ENCODE measurements at places on chromosomes 6 and 20.

GRCh38 chr6:167670938-167671338 lies 155.8 kb upstream of the AFDN start:
- no peak for DNase-seq

- no peak for DNase-seq
These were observed 63.0 kb upstream of the RIN2 start for GRCh38 chr20:19695081-19695480.

DNA sequence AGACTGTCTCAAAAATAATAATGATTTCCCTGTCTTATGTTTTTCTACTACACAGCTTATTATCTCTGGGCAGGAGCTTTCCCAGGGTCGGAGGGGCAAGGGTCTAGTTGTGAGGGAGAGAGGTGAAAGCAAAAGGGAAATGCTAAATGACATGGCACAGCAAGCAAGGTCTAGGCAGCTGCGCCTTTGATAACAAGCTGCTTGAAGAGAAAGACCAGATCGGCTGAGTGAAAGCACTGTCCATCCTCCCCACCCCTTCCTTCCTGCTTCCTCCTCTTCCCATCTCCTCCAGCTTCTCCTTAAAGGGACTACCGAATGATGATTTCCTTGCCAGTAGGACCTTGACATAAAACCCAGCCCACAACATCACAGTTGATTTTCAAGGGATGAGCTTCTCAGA lies 158.1 kb upstream of the AKAP12 start:
- DNase-seq, result no peak

DNA sequence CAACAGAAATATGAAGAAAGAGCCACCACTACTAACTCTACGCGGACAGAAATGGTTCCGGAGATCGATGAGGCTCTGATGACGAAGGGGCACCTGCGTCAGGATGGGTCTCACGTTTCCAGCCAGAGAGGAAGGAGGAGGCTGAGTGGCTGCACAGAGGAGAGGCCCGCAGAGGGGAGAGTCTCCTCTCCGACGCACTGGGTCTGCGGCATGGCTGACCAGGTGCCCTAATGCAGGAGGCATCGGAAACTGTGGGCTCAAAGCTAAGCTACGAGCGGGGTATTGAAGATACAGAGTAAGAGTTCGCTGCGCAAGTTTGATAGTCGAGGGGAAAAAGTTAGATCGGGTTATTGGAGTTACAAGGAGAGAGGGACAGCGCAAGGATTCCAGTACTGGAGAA lies 69.9 kb downstream of the TTLL2 start:
- DNase-seq, result no peak

GRCh38 chr6:106100755-106101154 lies 14.6 kb downstream of the PRDM1 start:
- DNase-seq, result no peak

GRCh38 chr6:111552958-111553357 lies 52.7 kb downstream of the TRAF3IP2 start:
- DNase-seq, result no peak

- no peak for DNase-seq
These were observed 9.5 kb downstream of the BAG6 start for GRCh38 chr6:31642798-31643570.

GRCh38 chr20:47479506-47479905 lies 22.2 kb upstream of the NCOA3 start:
- no peak for DNase-seq

GRCh38 chr6:139588076-139588639 lies 213.7 kb upstream of the CITED2 start:
- no peak for DNase-seq

- no peak for DNase-seq
These were observed 8.8 kb upstream of the METTL24 start for GRCh38 chr6:110366975-110367374.

DNA sequence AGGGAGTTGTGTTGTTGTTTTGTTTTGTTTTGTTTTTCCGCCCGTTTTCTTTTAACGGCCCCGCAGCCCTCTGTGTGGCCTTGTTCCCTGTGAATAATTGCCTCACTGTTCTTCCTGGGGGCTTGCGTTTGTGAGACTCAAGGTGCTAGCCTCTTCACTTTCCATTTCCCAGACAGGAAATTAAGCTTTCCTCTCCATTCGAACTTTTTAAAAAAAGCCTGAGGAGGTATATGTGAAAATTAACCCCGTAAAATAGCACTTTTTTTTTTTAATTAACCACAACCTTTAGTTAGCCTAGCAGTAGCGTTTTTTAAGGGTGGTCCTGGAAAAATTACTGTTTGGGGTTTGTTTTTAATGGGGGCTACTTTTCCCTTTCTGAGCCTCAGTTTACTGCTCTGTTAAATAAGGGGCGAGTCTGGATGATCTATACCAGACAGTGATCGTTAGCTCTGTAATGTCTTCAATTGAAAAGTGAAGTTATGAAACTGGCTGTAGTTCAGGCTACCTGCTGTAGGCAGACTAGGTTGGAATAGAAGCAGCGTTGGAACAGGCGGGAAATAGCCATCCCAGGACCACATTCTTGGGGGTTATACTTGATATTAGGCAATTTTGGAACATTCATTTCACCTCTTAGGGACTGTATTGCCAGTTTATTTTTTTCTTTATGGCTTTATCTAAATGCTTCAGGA lies 1.7 kb downstream of the STX16 start:
- no peak for DNase-seq

GRCh38 chr20:3312940-3313682 lies 74.1 kb upstream of the SLC4A11 start:
- DNase-seq, result no peak

GRCh38 chr6:123829302-123829953 lies 25.8 kb downstream of the NKAIN2 start:
- no peak for DNase-seq

- no peak for DNase-seq
These were observed 28.5 kb upstream of the HLA-DRB5 start for GRCh38 chr6:32558426-32559057.

DNA sequence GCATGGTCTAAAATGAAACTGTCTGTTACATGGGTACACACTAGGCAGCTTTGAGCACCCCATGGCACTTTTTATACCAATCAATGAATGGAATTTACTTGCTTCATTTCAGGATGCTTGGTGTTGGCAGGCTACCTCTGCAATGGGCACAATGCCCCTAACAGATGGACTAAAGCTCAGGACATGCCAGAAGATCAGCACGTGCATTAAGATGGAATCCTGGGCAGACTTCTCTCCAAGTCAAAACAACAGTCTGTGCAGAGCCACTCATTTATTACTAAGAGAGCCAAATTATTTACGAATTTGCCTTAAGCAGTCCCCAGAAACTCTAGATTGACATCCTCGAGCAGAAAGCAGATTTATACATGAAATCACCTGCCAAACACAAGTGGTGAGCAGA lies 55.8 kb upstream of the SCML4 start:
- no peak for DNase-seq

DNA sequence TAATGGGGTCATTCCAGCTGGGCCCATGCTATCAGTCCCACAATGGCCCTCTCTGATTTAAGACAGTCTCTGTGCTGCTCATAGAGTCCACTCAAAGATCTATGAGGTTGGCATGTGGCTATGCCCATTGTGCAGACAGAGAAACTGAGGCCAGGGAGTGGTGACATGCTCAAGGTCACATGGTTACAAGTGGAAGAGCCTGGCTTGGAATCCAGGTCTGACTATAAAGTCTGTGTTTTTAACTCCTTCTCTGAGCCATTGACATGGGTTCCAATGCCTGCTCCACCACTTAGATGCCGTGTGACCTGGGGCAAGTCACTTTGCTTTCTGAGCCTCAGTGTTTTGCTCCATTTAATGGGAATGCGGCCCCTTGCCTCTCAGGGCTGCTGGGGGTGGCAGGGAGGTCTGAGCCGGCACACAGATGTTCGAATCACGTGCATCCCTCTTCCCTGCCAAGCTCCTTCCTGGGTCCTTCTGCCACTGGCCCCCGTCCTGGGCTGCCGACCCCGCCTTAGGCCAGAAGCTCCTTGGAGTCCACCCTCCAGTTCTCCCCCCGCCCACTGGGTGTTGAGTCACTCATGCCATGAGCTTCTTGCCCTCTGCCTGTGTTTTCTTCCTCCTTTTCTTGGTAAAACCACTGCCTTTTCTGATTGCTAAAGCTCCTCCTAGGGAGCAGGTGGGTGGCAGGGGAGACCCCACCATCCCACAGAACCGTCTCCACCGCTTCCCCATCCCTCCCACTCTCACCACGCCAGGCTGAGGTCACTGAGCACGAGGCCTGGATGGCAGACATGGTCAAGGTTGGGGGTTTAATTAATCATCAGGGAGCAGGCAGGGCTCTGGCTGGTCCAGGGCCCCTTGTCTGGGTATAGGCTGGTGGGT lies 35.7 kb downstream of the CEBPB start:
- no peak for DNase-seq

GRCh38 chr6:164006459-164006858 lies 591.9 kb downstream of the QKI start:
- no peak for DNase-seq

GRCh38 chr6:133985970-133986369 lies 32.9 kb downstream of the TBPL1 start:
- DNase-seq, result no peak
